ENCODE measurements at places on chromosomes 2 and 18.
A peak's percentile ranks its signal among the peaks of the same experiment; 100 is the strongest.

DNA sequence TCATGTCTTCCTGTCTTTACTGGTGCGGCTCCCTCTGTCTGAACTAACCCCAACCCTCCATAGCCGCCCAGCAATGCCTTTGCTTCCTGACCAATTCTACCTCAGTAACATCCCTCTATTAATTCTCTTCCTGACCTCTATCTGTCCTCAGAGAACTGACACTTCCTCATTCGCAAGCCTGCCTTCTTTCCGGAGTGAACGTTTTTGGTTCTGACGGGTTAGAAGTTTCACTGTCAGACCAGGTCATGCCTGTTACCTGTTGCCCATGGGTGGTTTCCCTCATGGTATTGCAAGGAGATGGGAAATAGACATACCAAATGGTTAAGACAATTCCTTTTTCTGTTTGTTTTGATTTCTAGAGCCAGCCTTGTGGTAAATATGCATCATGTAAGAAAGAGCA is 453.4 kb upstream of the SLC14A2 start:
- DNase-seq = no peak

GRCh38 chr2:144521686-144522085 is 1.8 kb upstream of the ZEB2 start:
- DNase-seq = no peak

DNA sequence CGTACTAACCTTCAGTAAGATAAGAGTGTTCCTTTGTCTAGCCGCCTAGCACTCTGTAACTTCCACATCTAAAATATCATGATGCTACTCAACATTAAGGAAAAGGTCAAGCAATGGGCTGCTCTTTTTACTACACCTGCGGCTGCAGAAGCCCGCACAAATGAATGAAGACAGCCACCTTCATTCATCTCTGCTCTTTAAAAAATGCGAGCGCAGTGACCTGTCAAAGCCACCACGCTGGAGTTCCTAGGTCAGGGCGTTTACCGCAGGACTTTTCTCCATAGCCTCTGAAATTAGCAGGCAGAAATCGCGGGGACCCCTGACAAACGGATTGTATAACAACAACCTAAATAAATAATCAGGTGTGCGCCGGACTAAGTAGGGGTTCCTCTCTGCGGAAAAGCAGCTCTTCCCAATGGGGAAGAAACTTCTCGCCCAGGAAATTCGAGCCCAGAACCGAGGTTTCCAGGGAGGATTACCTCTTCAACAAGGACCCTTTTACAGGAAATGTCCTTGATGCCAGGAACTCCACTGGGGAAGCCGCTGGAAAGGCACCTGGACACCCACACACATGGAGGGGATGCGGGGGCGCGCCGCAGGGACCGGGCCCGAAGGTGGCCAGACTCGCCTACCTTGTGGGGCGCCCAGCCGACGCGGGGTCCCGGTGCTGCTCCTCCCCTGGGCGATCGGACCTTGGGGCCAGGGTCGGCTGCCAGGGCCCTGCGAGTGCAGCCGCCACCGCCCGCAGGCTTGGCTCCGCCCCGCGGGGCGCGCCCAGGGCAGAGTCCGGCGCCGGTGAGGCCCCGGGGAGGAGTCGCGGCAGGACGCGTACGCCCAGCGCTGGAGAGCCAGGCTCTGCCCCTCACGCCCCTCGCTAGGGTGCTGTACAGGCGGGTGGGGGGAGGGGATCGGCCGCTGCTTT is at the start of gene CCDC68:
Gene CCDC68 (minus strand): TSS at position 758 of the 922 bp plus-strand sequence. CDS start 16,670 bp downstream, outside the sequence.
- DNase-seq = no peak

DNA sequence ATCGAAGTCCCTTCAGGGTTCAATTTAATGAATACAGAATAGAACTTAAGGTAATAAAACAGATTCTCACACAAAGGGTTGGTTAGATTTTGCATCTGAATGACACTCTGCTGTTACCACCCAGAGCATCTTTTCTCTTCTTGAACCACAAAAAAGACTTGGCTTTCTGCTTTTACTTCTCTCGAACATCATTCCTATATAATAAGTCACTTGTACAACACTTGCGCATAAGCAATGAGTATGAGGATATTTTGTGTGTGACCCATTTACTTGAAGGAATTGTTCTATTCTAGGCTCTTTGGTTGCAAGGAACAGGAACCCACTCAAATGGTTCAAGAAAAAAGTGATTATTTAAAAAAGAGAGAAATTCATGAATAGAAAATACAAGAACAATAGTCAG is 126.2 kb downstream of the NUP35 start:
- no peak for DNase-seq

DNA sequence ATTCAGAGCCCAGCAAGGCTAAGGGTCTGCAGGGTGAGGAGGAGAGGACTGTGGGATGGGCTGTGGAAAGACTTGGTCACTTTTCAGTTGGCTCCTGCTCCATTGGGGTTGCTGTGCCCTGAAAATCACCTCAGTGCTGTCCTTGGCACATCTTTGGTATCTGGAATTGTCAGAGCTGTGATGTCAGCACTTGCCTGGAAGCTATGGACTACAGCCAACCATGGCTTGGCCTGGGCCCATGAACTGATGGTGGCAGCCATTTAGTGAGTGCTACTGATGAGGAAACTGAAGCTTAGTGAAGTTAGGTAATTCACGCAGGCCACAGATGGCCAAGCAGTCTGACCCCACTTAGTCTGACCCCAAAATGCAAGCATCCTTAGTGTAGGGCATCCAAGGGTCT is 121.8 kb upstream of the SERPINE2 start:
- no peak for DNase-seq

DNA sequence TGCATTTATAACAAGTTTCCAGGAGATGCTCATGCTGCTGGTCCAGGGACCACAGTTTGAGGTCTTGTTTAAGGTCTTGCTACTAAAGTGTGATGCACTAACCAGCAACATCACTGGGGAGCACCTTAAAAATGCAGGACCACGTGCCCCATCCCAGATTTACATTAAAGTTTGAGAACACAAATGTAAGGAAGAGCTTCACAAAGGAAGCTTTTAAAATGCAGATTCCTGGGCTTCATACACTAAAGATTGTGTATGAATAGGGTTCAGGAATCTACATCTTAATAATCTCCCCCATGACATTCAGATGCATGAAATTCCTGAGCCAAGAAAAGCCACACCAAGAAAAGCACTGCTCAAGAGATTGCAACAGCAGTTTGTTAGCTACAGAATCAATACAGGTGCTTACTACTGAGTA is 235.3 kb upstream of the TANK start:
- no peak for DNase-seq

DNA sequence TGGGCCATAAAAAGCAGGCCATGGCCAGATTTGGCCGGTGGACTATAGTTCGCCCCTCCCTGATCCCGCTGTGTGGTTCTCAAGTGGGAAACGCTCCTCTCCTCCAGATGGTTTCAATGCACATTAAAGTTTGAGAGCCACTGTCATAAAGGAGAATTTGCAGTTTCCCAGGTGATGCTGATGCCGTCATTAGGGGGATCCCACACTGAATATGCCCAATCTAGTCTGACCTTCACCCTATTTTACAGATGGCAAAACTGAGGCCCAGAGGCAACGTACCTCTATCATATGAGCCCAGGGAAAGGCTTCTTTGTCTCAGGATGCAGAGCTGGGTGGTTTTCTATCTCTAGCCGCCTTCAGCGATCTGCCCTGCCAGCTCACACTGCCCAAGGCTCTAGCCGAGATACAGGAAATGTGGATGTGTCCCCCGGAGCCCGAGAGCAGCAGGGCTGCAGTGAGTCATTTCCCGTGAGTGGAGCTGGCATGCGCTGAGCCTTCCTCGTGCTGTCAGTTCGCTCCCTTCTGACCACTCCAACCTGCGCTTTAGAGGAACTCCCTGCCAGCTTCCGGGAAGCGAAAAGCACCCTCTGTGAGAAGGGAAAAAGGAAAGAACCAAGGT is 116.2 kb downstream of the SMAD7 start:
- DNase-seq = peak; percentile 74

- DNase-seq = no peak
Measured at GRCh38 chr2:159760326-159760725, 37.7 kb downstream of the CD302 start.

- DNase-seq = peak; percentile 58
Measured at GRCh38 chr2:239225871-239226561, 174.8 kb downstream of the HDAC4 start.

- no peak for DNase-seq
Measured at GRCh38 chr2:86285571-86285970, 51.9 kb downstream of the REEP1 start.

- no peak for DNase-seq
Measured at GRCh38 chr2:101500860-101501259, 25.9 kb upstream of the RFX8 start.

GRCh38 chr2:74760875-74761630 is 72.9 kb upstream of the HK2 start:
- DNase-seq = no peak

GRCh38 chr2:192190474-192190873 is 4.3 kb downstream of the TMEFF2 start:
- peak; percentile 5 for DNase-seq

DNA sequence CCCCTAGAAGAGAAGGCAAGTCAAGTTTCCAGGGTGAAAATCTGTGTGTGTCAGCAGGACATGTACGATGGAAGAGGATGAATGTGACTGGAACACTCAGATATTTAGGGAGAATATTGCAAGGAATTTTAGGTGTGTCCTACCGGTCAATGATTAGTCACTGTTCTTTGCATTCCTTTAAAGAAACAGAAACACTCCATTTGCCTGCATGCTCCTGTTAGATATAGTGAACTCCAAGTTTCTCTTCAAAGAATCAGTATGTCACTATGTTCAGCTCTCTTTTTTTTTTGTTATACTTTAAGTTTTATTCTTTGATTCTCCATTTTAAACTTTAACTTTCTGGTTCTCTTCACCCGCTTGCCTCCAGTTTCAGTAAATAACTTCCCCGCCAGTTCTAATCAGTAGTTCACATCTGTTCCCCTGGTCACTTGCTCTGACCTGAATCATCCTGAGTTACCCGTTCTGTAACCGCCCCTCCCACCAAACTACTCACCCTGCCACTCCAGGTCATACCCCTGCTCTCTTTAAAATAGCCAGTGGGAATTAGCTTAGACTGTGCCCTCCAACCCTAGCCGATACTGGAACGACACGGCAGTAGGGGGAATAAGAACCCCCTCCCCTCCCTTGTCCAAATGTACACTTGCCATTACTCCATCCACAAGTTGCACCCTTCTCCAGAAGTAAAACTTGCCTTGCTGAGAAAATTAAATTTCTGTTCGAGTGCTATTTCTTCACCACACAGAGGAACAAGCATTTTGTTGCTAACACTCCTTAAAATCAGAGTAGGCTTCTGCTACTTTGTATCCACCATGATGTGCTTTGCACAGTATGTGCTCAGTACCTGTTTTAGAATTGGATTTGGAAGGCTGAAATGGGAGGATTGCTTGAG is 268.4 kb downstream of the METTL4 start:
- peak; percentile 14 for DNase-seq

- no peak for DNase-seq
Measured at GRCh38 chr2:15780234-15780633, 160.1 kb upstream of the MYCN start.

GRCh38 chr2:163778045-163778781 is 42.4 kb upstream of the FIGN start:
- DNase-seq = peak; percentile 90

- DNase-seq = no peak
Measured at GRCh38 chr2:233643128-233643527, 6.9 kb downstream of the UGT1A10 start.

DNA sequence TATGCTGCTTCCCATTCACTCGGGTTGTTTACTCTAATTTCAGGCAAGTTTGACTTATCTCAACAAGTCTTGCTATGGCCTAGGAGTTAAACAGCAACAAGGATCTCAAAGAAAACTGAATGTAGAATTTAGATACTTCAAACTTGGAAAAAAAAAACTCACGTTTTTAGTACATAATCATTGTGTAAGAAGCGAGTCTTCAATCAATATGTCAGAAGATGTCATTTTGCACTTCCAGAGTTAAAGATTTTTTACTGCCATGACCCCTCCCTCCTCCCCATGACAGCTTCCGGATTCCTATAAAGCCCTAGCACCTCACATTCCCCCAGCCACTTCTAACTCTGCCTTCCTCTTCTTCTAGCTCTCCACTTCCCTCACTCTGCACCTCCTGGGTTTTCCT is 133.4 kb downstream of the SS18 start:
- no peak for DNase-seq

- DNase-seq = no peak
Measured at GRCh38 chr2:156366753-156367152, 34.2 kb upstream of the NR4A2 start.

DNA sequence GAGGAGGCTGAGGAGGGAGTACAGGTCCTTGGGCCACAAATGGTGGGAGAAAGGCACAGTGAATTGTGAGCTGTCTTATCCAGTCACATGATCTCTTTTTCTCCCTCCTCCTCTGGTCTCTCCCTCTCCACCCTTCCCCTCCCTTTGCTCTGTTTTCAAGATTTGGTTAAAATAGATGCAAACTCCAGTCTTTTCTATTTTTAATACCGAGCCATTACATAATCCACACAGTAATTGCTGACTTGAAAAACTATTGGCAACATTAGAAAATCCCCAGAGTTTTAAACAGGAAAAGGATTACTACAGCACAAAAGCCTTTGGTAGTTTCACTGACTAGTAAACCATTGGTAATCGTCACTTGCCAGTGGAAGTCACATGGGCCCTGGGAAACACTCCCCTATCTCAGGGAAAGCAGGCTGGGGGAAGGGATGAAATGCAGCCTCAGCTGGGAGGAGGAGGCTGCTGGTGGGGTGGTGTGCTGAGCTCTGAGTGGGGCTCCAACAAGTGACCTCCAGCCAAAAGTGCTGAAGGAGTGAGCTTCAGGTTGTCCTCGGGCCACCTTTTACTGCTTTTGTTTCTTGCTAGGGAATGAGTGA is 57.4 kb upstream of the PCBP1 start:
- DNase-seq = no peak

DNA sequence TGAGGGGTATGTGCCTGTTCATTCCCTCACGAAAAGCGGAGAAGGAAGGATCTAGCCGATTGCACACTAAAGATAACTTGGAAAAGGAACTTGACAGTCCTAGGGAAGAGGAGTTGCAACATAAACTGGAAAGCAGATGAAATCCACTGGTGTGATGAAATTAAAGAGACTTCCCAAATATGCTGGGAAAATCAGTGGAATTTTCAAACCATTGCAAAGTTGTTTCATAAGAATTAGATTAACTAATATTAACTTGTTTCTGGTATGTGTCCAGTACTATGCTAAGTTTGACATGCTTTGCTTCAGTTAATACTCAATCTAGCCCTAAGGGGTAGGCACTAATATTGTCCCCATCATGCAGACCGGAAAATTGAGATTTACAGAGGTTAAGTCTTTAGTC is 222.7 kb downstream of the IKZF2 start:
- DNase-seq = no peak
